ENCODE measurements at places on chromosomes 1 and 21.
A peak's percentile ranks its signal among the peaks of the same experiment; 100 is the strongest.

DNA sequence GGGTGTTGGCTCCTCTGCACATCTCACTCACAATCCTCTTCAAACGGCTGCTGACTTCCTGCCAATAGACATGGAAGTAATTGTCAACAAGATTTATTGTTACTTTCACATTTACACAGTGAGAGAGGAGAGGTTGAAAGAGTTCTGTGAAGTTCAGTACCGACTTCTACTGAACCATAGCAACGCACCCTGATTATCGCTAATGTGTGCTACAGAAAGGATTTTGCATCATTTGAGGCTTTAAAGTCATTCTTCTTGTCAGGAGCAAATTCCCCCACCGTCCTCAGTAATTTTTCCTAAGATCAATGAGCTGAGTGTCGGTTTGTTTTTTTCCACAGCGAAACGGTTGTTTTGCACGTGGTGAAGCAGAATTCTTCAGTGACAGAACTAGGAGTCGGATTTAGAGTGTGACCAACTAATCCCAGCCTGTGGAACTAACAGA is 361.0 kb downstream of the ADGRL2 start:
- DNase-seq, result peak; percentile 7

DNA sequence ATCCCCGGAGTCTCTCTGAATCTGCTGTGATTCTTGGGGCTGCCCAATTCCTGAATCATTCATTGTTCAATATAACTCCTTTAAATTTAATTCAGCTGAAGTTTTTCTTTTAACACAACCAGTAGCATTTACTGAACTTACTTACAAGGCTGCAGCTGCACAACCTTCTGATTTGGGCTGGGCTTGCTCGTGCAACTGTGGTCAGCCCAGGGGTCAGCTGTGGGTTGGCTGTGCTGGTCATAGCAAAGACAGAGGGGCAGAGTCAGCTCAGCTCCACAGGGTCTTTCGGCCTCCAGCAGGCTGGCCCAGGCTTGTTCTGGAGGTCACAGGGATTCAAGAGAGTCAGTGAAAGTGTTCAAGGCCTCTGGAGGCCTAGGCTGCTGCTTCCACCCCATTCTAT is 186.1 kb downstream of the MATN1 start:
- DNase-seq, result no peak

DNA sequence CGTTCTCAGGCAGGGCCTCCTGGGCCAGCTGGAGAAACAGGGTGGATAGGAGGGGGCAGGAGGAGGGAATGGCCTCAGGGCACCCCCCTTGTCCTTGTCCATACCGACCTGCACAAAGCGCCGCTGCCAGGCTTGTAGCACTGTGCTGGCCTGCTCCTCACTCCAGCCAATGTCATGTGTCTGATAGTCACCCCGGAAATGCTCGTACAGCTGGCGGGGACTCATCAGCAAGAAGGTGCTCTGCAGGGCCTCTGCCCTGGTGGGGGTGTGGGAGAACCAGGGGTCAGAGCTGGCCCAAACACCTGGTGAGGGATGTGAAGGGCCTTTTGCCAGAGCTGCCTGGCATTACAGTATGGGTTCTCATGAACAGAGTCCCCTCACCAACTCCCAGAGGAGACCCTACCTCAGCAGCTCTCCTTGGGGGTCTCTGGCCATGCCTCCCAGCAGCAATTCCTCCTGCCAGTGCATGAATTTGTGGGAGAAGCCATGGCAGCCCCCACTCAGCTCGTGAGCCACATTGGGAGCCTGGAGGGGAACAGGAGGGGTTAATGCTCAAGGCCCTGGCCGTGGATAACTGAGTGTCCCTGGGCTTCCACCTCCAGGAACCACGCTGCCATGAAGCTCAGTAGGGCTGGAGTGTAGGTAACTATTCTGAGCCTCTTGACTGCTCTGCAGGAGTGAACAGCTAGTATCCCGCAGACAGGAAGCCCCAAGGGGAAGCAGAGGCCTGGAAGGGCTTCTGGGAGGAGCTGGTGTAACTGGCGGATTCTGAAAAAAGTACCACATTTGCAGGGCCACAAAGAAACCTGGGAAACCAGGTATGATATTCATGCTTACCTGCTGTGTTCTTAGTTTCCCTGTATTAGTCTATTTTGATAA is 13.3 kb downstream of the PTCH2 start:
- DNase-seq, result no peak

GRCh38 chr1:208270651-208271141 is 26.5 kb upstream of the PLXNA2 start:
- no peak for DNase-seq
